HCEC 1CT (cell line): ENCODE measurements at places on chromosomes 4 and X.

DNA sequence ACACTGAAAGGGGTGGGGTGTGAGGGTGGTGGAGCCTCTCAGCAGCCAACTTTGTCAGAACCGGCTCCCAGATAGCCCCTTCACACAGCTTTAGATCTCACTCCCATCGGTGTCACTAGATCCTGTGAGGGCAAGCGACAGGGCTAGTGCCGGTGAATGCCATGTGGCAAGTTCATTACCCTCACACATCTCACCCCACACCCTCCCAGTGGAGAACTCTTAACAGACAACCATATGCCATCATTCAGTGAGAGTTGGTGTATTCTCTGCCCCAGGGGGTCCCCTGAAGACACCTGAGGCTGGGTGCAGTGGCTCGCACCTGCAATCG, 15.3 kb downstream of the SEPTIN6 start:
- DNase-seq: no peak

DNA sequence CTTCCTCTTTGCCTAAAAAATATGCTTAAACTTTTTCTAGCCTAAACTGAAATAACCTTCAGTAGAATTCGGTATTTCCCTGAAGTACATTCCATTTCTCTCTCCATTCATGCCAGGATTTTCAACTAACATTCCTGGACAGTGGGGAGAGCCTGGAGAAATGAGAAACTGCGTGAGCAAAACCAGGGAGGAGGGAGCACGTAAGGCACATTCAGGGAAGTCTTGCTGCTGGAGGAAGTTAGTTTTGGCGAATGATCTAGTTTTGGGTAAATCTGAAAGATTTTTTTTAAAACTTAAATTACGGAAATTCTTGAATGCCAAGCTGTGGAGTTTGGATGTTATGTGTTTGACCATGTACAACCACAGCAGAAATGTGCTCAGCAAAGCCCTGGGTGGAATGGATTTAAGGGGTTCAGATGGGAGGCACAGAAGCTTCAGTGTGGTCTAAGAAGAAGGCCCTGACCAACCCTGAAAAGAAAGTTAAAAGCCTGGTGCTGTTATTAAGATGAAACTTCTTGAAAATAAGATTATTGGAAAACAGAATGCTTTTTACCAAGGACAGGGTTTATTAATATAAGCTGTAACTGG, 347.8 kb downstream of the ANK2 start:
- DNase-seq: no peak

DNA sequence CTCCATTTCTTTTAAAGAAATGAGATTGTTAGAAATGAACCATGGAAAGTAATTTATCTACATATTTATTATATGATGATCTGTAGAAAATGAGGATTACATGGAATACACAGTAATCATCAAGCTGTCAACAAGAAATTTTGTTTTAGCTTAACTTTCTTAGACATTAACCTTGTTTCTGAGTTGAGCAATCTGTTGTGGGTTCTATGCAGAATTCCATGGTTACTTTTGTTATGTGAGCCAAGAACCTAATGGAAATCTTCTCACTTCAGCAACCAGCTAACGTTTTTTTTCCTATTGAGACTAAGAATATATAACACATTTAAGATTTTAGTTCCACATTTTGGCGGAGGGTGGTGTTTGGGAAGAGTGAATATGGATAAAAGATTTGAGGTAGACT, 136.1 kb upstream of the SLC4A4 start:
- no peak for DNase-seq

GRCh38 chr4:77413766-77414165, 191.9 kb upstream of the CXCL13 start:
- DNase-seq: no peak

GRCh38 chr4:165724786-165725185, 148.3 kb upstream of the TLL1 start:
- no peak for DNase-seq

DNA sequence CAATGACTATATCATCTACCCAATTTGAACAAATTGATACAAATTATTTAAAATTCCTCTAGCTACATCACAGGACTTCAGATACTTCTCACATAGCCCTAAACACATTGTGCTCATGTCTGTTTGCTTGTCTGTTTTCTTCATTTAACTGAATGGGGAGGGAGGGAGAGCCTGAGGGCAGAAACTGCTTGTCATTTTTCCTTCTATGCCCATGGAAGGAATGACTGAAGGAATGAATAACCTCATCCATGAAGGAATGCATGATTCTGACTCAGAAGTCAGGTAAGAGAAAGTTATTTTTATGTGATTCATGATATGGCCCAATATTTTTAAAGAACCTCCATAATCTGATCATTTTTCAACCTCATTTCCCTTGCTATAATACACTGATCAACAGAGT, 418.0 kb upstream of the PITX2 start:
- DNase-seq: no peak

- DNase-seq: no peak
Observed at GRCh38 chrX:1316527-1316926, 20.1 kb upstream of the IL3RA start.
